ENCODE measurements at places on chromosomes 3 and 15.

GRCh38 chr3:175951047-175951694 is 1092.0 kb downstream of the NAALADL2 start:
- DNase-seq = no peak

DNA sequence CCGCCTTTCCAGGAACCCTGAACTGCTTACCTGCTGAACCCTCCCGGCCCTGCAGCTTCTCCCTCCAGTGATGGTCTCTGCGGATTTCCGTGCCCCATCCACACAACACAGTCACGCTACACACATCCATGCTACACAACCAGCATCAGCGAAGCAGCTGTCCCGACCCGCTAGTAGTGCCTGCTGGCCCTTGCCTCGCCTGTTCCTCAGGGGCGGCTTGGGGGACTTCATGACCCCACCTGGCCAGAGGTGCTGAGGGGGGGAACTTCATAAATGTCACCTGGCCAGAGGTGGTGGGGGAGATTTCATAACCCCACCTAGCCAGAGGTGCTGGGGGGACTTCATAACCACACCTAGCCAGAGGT is 530 bp upstream of the TUBGCP5 start:
- DNase-seq = no peak

GRCh38 chr3:197394464-197395321 is 96.3 kb upstream of the DLG1 start:
- DNase-seq = no peak

- no peak for DNase-seq
Measured at GRCh38 chr15:86247249-86247955, 167.7 kb downstream of the AGBL1 start.

GRCh38 chr3:71156062-71156665 is 427.4 kb downstream of the FOXP1 start:
- DNase-seq = no peak

GRCh38 chr3:7964899-7965298 is 536.7 kb upstream of the LMCD1 start:
- no peak for DNase-seq

- DNase-seq = no peak
Measured at GRCh38 chr15:39365873-39366272, 215.0 kb upstream of the THBS1 start.

DNA sequence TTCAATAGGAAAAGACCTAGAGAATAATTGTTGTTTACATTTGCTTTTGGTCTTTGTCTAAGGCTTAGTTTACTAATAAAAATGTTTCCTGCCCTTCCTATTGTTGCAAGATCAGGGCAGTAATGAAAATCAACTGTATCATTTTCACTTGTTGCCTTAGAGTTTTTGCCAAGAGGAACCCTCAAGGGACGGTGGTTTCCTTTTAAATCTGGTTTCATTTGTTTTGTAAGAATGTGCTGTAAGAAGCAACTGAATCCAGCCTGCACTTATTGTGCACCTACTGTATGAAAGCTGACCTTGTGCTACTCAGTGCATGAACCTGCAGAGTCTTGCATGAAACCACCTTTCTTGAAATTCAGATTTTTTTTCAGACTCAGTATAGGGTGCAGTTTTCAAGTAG is 5.3 kb downstream of the IGF1R start:
- no peak for DNase-seq

GRCh38 chr3:170098753-170099152 is 61.0 kb downstream of the GPR160 start:
- DNase-seq = no peak

- DNase-seq = no peak
Measured at GRCh38 chr3:137103739-137104138, 146.0 kb downstream of the IL20RB start.

GRCh38 chr3:181808053-181808452 is 96.3 kb downstream of the SOX2 start:
- DNase-seq = no peak

GRCh38 chr3:26260139-26260538 is 362.4 kb upstream of the LRRC3B start:
- DNase-seq = no peak

DNA sequence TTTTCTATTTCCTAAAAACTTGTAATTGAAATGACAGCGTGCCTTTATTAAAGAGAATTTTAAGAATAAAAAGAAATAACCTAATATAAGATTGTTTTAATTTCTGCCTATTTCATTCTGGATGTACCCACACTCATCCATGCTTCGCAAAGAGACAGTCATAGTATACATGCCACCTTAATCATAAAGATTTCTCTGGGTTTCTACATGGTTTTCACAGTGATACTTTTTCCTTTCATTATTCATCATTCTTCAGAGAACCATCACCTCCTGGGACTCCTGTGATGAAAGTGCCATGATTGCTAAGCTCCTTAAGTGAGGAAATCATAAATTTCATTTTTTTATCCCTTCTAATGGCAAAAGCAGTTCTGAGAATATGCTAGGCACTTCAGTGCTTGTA is 4.3 kb upstream of the CCR8 start:
- DNase-seq = no peak

DNA sequence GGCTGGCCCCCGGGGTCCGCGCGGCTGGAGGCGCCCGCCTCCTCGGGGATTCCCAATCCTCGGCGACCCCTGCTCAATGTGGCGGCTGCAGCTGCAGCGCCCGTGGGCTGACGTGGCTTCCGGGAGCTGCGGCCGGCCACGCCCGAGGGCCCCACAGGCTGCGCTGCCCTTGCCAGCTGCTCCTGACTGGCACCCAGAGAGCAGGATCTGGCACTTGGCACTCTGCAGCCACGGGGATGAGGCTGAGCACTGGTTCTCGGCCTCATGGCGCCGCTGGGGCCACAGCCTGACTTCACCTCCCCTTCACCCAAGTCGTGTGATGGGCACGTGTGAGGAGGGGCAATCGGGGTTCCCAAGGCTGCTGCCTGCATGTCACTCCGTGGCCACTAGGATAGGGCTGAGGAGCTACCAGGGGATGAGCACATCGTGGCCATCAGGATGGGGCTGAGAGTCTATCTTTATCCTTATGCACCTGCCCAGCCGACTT is 267.8 kb upstream of the FRG2C start:
- DNase-seq = no peak

GRCh38 chr15:69115031-69115430 is 45.4 kb upstream of the GLCE start:
- no peak for DNase-seq

DNA sequence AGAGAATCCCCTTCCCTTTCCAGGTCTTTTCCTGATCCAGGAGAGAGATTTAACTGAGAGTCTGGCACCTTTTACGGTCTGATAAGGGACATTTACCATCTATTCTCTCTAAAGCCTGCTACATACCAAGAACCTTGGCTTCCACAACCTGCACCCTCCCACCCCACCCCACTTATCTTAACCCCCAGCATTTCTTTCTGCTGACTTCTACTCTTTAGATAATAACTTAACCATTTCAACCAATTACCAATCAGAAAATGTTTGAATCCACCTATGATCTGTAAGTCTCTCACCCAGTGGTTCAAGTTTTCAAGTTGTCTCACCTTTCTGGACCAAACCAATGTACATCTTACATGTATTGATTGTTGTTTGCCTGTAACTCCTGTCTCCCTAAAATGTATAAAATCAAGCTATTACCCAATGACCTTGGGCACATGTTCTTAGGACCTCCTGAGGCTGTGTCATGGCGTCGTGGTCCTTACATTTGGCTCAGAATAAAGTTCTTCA is 74.0 kb downstream of the MCF2L2 start:
- DNase-seq = no peak

DNA sequence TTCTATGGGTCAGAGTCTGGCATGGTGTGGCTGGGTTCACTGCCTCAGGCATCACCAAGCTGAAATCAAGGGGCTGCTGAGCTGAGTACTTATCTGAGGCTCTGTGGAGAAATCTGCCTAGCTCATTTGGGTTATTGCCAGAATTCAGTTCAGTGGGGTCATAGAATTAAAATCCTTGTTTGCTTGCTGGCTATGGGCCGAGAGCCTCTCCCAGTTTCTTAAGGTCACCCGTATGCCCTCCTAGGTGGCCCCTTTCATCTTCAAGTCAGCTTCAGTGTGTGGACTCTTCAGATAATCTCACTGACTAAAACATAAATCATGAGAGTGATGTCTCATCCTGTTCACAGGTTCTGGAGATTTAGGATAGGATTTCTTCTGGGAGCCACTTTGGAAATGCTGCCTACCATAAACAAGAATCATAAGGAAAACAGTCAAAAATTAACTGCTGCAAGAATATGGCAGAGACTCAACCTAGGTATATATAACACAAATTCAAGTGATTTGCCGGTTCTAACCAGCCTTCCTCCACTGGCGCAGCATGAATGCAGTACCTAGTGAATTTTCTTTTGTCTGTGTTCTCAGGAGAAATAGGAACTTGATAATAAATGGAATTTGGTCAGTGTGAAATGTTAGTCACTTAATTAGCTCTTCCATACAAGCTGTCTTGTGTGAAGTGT is 5.3 kb downstream of the CP start:
- DNase-seq = no peak

- no peak for DNase-seq
Measured at GRCh38 chr3:53137835-53138446, 7.7 kb upstream of the RFT1 start.

- no peak for DNase-seq
Measured at GRCh38 chr15:70437882-70438451, 325.4 kb downstream of the UACA start.

DNA sequence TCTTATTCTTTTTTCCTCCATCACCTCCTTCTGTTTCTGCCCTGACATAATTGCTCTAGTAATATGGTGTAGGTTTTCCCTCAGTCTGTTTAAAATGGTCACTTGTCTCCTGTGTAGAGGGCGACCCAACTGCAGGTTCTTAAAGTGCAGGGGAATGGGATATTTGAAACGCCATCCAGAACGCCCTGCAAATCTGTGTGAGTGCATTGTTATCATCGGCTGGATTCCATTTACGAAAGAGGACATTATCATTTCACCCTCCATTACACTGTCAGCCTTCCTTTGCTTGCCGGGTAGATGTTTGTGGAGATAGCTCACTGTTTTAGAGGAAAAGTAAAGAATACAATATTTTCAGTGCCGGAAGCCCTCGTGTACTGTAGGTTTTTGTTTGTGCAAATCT is 354.0 kb downstream of the LRTM1 start:
- no peak for DNase-seq

GRCh38 chr3:151789853-151790463 is 24.0 kb upstream of the AADAC start:
- no peak for DNase-seq

DNA sequence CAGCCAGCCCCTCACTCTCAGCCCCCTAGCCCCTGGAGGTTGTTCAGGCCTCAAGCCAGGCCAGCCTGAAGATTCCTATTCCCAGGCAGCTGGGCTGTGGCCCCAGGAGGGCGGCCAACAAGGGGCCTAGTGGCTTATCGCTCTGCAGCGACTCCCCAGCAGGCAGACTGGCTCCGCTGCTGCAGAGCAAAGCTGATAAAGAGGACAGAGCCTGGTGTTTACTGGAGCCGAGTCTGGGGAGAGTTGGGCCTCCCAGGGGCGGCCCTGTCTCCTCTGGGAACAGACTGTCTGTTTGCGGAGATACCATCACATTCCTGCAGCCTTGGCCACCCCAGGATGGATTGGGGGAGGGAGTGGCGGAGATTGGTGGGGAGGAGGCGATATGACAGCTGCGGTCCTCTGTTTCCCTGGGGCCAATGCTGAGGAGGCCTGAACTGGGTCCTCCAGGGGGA is 22.4 kb upstream of the SMAD6 start:
- DNase-seq = no peak

DNA sequence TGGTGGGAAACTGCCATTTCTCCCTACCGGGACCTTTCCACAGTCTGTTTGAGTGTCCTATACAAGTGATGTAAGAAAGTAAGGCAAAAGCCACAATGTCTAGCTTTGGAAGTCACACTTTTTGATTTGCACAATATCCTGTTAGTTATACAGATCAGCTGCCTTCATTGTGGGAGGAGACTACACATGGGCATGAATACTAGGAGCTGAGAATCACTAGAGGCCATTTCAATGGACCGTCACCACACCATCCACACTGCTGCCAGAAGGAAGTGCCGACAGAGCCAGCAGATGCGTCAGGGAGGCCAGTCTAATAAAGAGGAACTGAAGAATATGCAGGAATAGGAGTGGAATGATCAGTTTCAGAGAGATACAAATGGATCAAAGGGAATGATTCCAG is 65.8 kb downstream of the SCN11A start:
- no peak for DNase-seq

GRCh38 chr3:3509665-3510064 is 289.6 kb upstream of the LRRN1 start:
- no peak for DNase-seq

- DNase-seq = no peak
Measured at GRCh38 chr3:135867911-135868310, 97.6 kb upstream of the PPP2R3A start.
